ENCODE measurements at places on chromosomes 16 and 17. TPM values are rescaled to one million over a fixed set of nuclear protein-coding genes. Genes with fewer than 3 reads are reported as not detected.

The TOM1L1 gene
- total RNA-seq: 30.6 TPM

The PPP4C gene
- total RNA-seq: 111 TPM

The CDK3 gene
- total RNA-seq: 2.4 TPM

The RAB11FIP4 gene
- 2.6 TPM for total RNA-seq

The KCNH6 gene
- total RNA-seq: not detected

The ZP2 gene
- total RNA-seq: not detected

The OR1F1 gene
- not detected for total RNA-seq

The TBX2 gene
- total RNA-seq: 2.4 TPM

The CACNB1 gene
- 4.9 TPM for total RNA-seq

The GRAP gene
- total RNA-seq: 0.25 TPM

The KRTAP3-2 gene
- not detected for total RNA-seq

The ETV4 gene
- 4.3 TPM for total RNA-seq

The NPIPB13 gene
- 2.9 TPM for total RNA-seq

The FOXC2 gene
- 30.0 TPM for total RNA-seq

The FNDC8 gene
- not detected for total RNA-seq

The NTN1 gene
- 0.89 TPM for total RNA-seq

The TNRC6C gene
- 3.4 TPM for total RNA-seq

The KRT10 gene
- 10.3 TPM for total RNA-seq

The KRT35 gene
- not detected for total RNA-seq

The SMIM22 gene
- total RNA-seq: not detected

The GCGR gene
- total RNA-seq: not detected

The GH2 gene
- total RNA-seq: not detected

The TEX14 gene
- not detected for total RNA-seq

The B4GALNT2 gene
- total RNA-seq: 0.13 TPM

The TBC1D3D gene
- 2.8 TPM for total RNA-seq

The CPNE7 gene
- total RNA-seq: 66.8 TPM

The CYLD gene
- 8.6 TPM for total RNA-seq

The TERB1 gene
- not detected for total RNA-seq

The OTOA gene
- not detected for total RNA-seq

The NAGS gene
- total RNA-seq: 9.0 TPM

The CACNG1 gene
- not detected for total RNA-seq

The RNF43 gene
- total RNA-seq: 0.63 TPM

The TNS4 gene
- total RNA-seq: under 0.01 TPM

The KRT25 gene
- total RNA-seq: not detected

The KRTAP9-4 gene
- total RNA-seq: not detected

The CRYBA1 gene
- total RNA-seq: not detected

The ZG16B gene
- total RNA-seq: 1.3 TPM

The FLYWCH2 gene
- total RNA-seq: 87.7 TPM

The PLLP gene
- 9.6 TPM for total RNA-seq

The TUBG2 gene
- total RNA-seq: 17.1 TPM

The NHERF1 gene
- 53.9 TPM for total RNA-seq

The ATMIN gene
- total RNA-seq: 19.1 TPM

The SLC12A3 gene
- not detected for total RNA-seq

The RPRML gene
- total RNA-seq: not detected

The LRRC37A3 gene
- total RNA-seq: 2.9 TPM

The USP43 gene
- total RNA-seq: 8.4 TPM

The ENO3 gene
- total RNA-seq: 2.0 TPM

The SOX9 gene
- total RNA-seq: 14.3 TPM

The TEX19 gene
- not detected for total RNA-seq

The CDH16 gene
- 71.2 TPM for total RNA-seq

The TP53TG3B gene
- not detected for total RNA-seq

The SKAP1 gene
- 0.33 TPM for total RNA-seq
